ENCODE measurements at places on chromosomes 1 and 21.
A peak's percentile ranks its signal among the peaks of the same experiment; 100 is the strongest.

GRCh38 chr1:94679332-94680038 lies 137.9 kb upstream of the F3 start:
- no peak for DNase-seq

GRCh38 chr1:111204201-111204982 lies 3.9 kb upstream of the DENND2D start:
- DNase-seq, result no peak

GRCh38 chr1:4161366-4162006 lies 261.4 kb upstream of the C1orf174 start:
- no peak for DNase-seq

DNA sequence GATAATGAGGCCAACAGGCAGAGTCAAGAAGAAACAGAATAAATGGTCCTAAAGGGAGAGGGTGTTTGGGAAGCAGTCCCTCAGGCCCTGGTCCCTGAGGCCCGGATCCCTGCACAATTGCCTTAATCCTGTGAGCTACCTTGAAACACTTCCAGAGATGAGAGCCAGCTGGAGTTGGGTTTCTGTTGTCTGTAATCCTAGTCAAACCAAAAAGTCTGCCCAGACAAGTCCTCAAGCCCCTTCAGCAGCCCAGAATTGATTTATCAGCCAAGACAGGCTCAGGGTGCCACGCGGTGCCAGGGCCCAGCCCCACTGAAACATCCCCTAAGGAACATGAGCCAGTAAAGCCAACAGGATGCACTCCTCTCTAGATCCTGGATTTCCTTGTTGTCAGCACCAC lies 16.4 kb upstream of the CLSTN1 start:
- no peak for DNase-seq

DNA sequence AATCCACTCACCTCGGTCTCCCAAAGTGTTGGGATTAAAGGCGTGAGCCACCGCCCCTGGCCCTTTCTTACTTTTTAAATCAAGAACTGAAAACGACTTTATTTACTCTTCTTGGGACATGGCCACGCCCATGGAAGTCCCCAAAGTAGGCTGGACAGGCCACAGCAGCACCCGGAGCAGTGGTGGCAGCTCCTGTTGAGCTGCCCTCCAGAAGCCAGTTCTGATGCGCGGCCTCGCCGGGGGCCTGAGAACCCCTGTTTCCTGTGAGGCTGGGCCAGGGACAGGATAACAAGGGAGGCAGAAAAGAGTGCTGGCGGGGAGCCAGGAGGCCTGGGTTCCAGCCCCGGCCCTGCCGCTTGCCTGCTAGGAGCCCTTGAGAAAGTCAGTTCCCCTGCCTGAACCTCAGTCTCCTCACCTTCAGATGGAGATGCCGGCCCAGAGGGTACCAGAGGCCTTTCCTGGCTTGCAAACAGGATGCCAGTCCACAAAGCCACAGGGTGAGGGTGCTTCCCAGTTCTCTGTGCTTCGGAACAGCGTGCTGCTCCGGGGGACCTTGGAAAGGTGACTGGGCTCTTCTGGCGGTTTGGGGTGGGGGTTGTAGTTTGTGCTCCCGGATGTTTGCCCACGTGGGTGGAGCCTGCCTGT lies 59.4 kb downstream of the RUNX3 start:
- no peak for DNase-seq

- DNase-seq, result no peak
Observed at GRCh38 chr21:32281531-32281930, 2.7 kb upstream of the MIS18A start.

DNA sequence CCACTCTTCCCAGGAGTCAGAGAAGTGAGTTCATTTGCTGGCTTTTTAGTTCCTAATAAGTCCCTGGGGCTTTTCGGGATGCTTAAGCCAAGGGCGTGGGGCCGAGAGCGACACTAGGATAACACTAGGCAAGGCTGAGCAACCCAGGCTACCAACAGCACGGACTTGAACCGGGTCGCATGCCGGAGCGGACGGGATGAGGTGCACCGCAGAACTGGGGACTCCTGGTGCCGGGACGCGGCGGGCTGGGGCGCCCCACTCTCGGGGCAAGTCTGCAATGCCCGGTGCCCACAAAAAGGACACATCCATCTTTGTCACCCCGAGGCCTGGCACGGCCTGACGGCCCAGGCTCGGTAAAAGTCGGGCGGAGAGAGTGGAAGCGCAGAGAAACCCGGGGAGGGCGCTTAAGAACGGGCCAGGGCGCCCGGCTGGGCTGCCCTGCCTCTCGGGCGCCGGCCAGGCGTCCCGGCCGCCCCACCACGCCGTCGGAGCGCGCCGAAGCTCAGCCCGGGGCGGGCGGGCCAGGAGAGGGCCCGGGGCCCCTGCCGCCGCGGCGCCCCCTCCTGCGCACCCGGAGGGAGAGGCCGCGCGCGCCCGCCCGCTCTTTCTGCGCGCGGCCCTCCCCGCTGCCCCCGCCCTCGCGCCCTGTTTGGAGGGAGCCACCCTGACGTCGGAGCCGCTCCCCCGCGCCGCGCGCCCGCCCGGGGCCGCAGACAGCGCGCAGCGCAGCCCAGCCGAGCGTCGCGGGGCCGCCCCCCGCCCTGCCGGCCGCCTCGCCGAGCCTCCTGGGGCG lies at the start of gene NBL1:
TSS of gene NBL1 (plus strand) at position 710 of the 793 bp plus-strand sequence. CDS start 10,720 bp downstream, outside the sequence.
- peak; percentile 67 for DNase-seq

DNA sequence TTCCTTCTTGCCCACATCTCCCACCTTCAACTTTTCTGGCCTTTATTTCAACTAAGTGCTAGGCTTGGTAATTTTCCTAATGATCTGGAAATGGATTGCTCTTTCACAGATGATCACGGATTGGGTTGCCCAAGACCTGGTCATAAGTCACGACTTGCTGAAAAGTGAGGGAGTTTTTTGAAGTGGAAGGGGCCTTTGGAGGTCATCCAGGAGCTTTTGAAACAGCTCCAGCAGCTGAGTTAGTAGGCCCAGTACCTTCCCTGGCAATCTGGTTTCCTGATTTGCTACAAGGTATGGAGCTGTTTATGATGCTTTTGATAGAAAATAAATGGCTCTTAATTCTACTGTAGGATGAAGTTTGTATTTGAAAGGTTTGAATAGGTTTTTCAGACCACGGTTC lies 20.4 kb downstream of the GREM2 start:
- DNase-seq, result no peak

GRCh38 chr21:45472445-45473365 lies 67.7 kb downstream of the COL18A1 start:
- DNase-seq, result no peak

DNA sequence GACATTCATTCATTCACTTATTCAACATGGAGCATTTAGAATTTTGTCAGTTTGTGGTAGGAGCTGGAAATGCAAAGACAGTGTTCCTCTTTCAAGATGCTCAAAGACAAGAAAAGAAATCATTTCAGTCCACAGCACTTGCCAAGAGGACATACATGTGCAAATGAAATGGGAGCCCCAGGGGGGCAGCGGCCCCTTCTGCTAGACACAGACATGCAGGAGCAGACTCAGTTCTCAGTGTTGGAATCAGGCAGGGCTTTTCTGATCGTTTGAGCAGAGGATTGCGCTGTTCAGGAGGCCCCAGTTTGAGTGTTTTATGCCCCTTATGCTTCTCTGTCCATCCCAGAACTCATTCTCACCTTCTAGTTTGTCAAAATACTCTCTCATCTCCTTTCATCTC lies 35.6 kb upstream of the VASH2 start:
- DNase-seq, result no peak

- no peak for DNase-seq
Observed at GRCh38 chr1:94624203-94624602, 82.6 kb upstream of the F3 start.

GRCh38 chr1:187264995-187265602 lies 436.4 kb downstream of the PLA2G4A start:
- peak; percentile 47 for DNase-seq

DNA sequence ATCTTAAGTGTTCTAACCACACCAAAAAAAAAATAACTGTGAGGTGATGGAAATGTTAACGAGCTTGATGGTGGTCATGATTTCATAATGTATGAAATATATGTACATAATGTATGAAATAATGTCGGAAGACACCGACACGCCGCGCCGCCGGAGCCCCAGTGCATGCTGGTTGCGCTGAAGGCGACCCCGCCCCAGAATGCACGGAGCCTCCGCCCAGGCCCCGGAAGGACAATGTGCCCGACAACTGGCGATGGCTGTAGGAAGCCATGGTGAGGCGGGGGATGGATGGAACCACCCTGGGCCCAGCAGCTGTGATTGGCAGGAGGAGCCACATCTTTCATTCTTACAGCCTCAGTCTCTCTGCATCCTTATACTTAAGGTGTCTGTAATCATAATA lies 7.4 kb downstream of the OR2T10 start:
- DNase-seq, result no peak

GRCh38 chr1:89171067-89171438 lies 4.8 kb downstream of the GBP7 start:
- no peak for DNase-seq

GRCh38 chr1:202540014-202540413 lies 170.2 kb downstream of the SYT2 start:
- DNase-seq, result no peak

DNA sequence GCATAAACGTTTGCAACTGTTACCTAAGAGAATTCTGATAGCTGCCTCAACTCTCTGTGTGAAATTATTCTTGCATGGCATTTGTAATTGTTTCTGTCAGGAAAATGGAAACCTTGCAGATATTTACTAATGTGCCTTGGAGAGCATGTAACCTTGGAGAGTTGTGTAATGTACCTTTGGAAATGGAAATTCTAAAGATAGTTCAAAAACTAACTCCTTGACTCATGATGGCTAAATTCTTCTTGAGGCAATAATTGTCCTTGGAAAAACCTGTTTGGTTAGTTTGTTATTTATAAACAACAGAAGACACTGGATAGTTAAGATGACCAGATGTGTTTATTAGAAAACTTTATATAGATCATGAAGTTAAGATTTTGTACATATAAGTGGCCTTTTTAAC lies 1033.8 kb downstream of the PLA2G4A start:
- DNase-seq, result no peak

- DNase-seq, result no peak
Observed at GRCh38 chr1:248009681-248010080, 3.8 kb upstream of the OR2L5 start.

GRCh38 chr1:201917362-201918033 lies 28.8 kb downstream of the SHISA4 start:
- DNase-seq, result peak; percentile 80

GRCh38 chr1:54301497-54301896 lies 101.5 kb downstream of the MRPL37 start:
- DNase-seq, result no peak

GRCh38 chr1:200099040-200099439 lies 71.5 kb downstream of the NR5A2 start:
- peak; percentile 14 for DNase-seq

DNA sequence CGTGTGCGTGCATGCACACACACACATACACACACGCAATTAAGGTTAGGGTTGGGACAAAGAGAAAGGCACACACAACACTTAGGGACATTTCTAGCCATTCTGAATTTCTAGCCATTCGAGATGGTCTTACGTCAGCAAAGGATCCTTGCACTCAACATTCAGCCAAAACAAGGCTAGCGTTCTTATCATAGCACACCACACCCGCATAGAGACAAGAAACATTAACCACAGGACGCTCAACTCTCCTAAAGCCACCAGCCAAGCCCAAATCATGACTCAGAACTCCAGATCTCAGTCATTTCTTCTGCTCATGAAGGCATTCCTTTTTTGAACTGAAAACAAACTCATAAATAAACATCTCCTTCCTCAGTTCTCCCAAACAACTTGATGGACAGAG lies 106.8 kb downstream of the LMO4 start:
- DNase-seq, result no peak

- no peak for DNase-seq
Observed at GRCh38 chr1:76546354-76546933, 320.8 kb upstream of the ST6GALNAC5 start.

DNA sequence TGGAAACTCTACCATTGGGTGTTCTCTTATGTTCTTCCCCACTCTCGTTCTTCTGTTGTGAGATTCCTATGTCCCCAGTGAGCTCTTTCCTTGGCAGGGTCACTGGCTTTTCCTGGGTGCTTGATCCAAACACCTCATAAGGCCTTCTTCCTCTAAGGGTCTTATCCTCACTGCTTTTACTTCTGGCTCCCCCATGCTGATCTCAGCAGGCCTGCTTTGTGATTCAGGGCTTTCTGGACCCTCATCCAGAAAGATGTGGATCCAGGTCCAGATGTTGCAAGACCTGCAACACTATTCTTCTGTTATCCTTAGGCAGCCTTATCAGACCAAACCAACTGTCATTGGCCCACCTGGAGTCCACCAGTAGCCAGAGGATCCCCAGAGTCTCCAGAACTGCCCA lies 11.2 kb upstream of the MYOG start:
- no peak for DNase-seq

Data from fibroblast of skin of scalp (primary cell).